Stimulated activated CD8-positive, alpha-beta memory T cell treated with anti-CD3 and anti-CD28 coated beads, Interleukin-4, amount 100 ng/mL, for 1 hour (primary cell): ENCODE measurements at places on chromosomes 11 and 22.

- DNase-seq, result no peak
Observed at GRCh38 chr11:109309153-109309552, 112.8 kb upstream of the C11orf87 start.

DNA sequence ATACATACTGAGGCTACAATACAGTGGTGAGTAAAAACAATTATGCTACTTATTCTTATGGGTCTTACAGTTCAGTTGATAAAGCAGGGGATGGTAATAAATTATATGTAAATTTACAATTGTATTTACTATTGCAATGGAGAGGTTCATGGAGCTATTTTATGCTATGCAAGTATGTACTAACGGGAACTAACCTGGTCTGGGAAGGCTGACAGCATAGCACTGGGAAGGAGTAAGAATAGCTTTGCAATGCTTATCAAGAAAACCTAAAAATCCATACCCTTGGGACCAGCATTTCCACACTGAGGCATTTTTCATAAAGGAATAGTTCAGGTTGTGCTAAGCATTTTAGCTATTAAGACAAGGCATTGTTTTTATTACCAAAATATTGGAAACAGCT is 700.6 kb downstream of the NELL1 start:
- no peak for DNase-seq

DNA sequence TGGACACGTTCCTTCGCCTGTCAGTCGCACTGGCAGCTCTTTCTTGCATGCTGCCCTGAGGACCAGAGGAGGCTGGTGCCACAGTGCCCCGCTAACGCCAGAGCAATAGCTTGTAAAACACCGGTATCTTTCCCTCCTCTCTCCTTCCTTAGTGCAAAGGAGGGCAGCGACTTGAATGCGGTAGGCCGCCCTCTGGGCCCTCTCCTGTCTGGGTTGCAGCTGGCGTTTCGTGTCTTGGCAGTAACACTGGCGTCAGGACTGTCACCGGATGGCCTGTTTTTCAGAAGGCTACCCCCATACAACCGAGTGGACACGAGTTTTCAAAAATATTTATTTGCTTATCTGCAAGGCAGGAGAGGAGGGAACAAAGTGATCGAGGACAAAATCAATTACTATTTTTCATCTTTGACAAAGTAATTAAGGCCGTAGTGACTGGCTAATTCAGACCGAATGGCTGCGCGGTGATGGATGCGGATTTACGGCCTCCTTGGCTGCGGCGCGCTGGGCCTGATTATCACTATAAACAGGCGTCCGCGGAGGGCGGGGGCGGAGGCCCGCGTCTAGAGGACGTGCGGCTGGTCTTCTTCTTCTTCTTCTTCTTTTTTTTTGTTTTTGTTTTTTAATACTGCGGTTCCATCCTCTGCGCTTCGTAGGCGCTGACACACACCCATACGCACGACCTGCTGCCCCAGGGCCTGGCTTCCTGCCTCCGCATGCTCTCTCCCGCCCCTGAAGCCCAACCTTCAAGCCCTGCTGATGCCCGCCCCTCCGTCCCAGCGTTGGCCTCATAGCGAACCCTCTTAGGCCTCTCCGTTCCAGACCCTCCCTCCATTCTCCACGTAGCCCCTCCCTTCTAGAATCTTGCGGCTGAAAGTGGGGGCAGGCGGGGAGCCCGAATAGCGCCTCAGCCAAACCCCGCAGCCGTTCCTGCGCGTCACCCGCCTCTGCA is 2.9 kb upstream of the SLC6A5 start:
- DNase-seq, result no peak

DNA sequence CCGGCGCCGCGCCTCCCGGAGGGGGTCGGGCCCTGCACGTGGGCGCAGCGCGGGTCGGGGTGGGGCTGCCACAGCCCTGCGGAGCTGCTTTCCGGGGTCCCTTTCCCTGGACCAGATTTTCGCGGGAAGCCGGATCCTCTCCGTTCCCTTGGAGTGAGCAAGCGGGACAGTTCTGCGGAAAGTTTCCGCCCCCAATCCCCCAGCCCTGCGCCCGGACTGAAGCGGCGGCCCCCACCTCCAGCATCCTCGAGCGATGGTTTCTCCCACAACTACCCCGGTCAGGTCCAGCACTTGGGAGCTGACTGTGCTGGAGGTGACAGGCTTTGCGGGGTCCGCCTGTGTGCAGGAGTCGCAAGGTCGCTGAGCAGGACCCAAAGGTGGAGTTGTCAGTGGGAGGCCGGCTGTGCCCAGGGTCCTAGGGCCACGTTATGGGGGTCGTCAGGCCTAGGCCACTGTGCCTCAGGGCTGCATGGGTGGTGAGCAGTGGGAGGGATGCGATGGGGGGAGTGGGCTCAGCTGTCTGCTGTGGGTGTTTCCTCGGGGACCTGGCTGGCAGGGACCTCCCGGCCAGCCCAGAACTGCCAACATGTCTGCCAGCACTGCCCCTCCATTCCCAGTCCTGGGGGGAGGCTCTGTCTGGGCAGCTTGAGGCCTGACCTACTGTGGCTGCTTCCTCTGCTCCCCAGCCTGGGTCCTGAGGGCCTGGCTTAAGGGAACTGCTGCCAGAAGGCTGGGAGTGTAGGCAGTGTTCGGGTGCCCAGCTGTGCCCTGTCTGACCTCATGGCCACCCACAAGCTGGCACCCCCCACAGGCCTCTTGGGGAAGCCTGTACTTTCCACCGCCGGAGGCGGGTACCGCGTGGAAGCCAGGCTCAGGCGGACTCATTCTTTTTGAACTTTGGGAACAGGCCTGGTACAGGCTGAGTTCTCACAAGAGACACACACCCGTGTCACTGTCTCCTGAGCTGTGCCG is 726 bp downstream of the ST3GAL4 start:
- DNase-seq, result no peak

DNA sequence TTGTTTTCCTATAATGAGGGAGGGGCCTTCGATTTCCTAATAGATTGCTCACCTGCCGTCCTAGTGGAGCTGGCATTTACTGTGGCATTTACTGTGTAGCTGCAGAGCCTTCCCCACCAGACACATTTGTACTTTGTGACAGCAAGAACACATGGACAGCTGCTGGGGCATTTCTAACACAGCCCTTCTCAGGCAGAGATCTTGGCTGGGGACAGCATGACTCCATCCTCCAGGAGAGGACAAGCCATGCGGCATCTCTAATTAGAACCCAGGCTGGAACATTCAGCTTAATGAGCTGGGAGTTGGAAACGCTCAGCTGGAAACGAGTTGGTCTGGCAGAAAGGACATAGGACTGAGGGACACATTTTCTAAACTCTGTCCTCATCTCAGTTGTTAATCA is 887.5 kb downstream of the NTM start:
- DNase-seq, result no peak

DNA sequence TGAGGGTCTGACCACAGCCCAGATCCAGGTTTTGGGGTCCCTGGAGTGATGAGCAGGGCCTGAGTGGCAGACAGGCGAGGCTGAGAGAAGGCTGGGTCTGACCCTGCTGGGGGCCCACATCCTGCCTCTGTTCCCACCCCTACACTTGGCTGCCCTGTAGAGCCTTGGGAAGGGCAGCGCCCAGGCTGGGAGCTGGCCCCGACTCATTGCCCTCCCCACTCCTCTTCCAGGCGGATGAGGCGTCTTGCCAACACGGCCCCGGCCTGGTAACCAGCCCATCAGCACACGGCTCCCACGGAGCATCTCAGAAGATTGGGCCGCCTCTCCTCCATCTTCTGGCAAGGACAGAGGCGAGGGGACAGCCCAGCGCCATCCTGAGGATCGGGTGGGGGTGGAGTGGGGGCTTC is 4.9 kb downstream of the DERL3 start:
- no peak for DNase-seq

DNA sequence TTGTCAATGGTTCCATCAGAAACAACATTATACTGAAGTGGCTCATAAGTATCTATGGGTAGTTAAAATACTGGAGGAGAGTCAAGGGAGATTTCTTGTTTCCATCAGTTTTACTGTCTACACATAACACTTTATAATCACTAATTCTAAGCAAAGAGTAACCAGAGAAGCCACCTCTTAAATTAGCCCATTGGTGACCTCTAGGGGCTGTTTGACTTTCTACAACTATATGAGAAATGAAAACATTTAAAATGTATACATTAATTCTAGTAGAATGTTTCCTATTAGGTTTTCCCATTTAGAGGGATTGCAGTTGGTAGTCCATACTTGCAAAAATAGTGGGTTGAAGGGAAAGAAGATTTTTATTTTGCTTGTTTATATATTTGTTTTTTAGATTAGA is 504.3 kb downstream of the FAM181B start:
- no peak for DNase-seq

- DNase-seq, result no peak
Observed at GRCh38 chr22:30277547-30278344, 11.1 kb upstream of the OSM start.

DNA sequence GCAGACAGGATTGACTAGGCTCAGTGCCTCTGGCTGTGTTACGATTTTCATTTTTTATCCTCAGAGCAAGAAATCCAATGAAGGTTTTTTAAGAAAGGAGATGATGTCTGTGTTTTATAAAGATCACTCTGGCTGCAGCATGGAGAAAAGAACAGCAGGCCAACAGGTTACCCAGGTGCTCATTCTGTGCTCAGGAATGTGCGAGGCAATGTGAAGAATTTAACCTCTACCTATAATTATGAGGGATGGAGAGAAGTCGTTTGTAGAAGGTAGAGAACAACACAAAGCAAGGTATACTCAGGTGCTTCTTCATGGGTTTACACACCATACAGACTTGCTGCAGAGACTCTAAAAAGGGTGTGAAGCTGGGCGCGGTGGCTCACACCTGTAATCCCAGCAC is 10.0 kb upstream of the RTCB start:
- no peak for DNase-seq

DNA sequence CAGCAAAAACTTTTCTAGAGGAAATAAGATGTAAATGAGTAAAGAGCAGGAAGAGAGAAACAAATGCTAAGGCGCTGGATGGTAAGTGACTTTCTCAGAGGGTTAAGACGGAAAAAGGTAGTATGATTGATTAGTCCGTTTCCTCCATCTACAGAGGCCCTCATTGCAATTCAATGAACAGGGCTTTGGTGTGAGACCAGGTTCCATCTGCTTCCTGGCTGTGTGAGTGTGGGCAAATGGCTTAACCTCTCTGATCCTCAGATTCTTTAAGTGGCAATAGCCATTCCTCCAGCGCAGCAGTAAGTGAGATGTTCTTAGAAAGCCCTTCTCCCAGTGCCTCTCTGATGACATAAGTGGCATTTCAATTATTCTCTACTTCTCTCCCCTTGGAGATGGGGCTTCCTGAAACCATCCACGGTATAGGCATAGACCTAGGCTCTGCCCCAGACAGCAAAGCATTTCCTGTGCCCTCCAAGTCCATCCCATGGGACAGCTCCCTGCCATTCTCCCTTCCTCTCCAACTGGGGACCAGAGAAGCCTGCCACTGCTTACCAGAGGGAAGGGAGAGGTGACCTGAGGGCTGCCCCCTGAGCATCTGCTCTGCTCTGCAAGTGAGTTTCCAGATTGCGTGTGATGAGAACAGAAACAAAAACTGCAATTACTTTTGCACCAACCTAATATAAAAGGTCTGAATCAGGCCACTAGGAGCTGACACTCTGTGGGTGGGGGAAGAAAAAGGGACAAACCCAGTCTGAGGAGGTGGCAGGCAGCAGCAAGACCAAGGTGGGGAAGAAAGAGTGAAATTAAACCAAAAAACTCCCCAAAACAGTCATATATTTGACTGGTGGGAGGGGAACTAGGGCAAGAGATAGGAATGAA is 12.7 kb upstream of the CD44 start:
- DNase-seq, result no peak

DNA sequence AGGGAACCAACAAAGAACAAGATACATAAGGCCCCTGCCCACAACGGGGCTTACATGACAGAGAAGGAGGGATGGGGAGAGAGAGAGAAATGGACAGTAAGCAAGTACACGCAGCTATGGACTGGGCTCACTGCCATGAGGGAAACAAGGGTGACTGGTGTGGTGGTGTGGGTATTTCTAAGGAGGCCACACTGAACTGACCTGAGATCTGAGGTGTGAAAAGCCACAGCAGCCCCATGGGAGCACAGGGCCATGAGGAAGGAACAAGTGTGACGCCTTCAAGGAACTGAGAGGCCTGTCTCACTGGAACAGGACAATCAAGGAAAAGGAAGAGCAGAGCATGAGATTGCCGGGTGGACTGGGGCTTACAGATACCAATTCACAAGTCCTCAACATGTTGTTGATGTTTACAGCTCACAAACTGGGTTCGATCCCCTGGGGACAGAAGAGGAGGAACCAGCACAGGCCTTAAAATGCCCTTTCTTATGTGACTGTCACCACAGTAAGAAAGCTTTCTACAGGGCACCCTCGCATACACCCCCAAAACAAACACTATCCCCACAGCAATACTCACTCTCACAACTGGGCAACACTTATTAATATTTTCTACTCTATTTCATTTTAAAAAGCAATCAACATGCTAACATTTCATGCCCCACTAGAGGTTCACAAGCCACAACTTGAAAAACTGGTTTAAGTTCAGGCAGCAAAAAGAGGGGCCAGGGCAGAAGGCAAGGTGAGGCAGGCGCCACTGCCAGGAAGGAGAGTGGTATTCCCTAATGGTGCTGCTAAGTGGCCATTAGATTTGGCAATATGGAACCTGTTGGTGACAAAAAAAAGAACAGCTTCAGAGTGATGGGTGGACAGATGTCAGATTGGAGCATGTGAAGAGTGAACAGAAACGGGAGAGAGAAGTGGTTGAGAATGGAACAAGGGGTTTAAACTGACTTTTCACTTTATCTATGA is 39.1 kb downstream of the TCIRG1 start:
- DNase-seq, result no peak

DNA sequence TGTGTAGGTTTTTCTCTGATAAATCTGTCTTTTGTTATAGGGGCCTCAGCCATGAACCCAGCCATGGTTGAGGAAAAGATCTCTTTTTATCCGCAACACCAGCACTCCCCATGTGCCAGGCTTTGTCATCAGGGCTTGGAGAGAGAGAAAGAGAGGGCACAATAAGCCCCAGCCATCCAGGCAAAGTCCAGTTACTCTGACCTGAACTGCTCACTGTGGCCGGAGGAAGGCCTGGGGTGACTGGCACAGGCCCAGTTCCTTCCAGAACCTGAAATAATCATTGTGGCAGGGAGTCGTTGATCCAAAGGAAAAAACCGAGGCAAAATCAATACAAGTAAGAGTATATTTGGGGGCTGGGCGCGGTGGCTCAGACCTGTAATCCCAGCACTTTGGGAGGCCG is 3.9 kb upstream of the ARHGAP8 start:
- no peak for DNase-seq

GRCh38 chr22:24271386-24271854 is 789 bp downstream of the SPECC1L start:
- no peak for DNase-seq

- no peak for DNase-seq
Observed at GRCh38 chr22:38872831-38873248, 824 bp upstream of the CBX6 start.
